ENCODE measurements at places on chromosomes 3 and 15. TPM values are rescaled to one million over a fixed set of nuclear protein-coding genes. Genes with fewer than 3 reads are reported as not detected.

GRCh38 chr3:100044369-100044768 is 69.9 kb downstream of the FILIP1L start:
- ATAC-seq, result peak; percentile 35

Gene SAMMSON
- not detected for total RNA-seq

Gene CHAC1
- total RNA-seq, result 31.8 TPM

Gene GXYLT2
- total RNA-seq, result 2.2 TPM

DNA sequence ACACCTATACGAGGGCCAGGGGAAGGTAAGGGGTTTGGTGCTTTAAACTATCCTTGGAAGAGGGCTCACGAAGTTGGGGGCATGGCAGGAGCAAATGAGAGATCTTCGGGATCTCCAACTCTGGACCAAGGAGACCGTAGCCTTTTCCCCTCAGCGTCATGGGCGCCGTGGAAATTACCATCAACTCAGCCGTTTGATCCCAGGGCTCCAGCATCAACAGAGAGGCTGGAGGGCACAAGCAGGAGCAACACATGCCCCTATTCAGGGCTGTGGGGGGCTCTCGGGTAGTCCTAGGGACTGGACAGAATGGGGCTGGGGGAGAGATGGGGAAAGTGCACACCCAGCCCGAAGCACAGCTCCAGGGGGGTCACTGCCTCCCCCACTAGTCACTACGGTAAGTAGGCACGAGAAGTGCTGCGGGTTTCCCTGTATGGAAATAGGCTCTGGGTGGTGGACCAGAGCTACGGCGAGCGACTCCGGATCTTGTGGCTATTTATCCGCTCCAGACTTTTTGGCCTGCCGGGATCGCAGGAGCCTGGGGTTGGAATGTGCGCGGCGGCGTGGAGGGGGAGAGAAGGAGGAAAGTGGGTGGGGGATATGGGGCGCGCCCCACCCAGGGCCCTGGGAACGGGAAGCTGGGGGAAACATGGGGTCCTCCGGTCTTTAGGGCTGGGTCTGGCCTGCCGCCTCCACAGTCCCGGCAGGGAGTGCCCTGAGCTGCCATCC is 539 bp upstream of the LAMB2 start:
- ATAC-seq, result peak; percentile 64

DNA sequence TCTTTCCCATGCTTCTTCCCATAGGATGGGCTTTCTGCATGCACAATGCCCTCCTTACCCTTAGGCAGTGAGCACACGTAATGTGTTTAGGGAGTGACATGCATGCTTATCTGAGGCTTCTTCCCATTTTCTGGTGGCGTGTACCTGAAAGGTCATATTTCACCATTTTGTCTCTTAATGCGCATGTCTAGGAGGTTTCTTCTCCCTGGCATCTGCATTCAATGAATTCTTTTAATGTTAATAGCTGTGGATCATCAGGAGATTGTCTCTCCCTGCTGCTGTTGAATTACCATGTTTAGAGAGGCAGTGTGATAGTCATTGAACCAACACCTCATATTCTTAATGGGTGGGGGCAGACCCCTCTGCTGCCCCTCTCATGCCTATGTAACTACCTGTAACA is 205.6 kb upstream of the SGO1 start:
- ATAC-seq, result no peak

GRCh38 chr3:62587169-62587568 is 213.8 kb upstream of the FEZF2 start:
- no peak for ATAC-seq

DNA sequence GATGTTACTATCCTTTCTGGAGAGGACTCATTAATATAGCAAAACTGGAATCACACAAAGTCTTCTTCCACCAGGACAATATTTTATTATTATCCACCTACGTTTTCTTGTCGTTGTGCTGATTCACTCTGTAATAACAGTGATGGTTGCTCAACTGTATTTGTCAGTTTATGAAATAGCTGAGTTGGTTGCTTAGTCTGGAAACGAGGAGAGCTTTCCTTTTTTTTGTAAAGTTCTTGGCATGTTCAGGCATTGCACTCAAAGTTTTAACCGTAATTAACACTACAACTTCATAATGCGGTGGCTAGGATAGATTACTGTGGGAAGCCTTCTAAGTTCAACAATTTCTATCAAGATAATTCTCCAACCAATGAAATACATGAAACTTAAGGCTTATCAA is 131.2 kb downstream of the RAP2B start:
- peak; percentile 74 for ATAC-seq

Gene HCLS1
- 5.1 TPM for total RNA-seq

DNA sequence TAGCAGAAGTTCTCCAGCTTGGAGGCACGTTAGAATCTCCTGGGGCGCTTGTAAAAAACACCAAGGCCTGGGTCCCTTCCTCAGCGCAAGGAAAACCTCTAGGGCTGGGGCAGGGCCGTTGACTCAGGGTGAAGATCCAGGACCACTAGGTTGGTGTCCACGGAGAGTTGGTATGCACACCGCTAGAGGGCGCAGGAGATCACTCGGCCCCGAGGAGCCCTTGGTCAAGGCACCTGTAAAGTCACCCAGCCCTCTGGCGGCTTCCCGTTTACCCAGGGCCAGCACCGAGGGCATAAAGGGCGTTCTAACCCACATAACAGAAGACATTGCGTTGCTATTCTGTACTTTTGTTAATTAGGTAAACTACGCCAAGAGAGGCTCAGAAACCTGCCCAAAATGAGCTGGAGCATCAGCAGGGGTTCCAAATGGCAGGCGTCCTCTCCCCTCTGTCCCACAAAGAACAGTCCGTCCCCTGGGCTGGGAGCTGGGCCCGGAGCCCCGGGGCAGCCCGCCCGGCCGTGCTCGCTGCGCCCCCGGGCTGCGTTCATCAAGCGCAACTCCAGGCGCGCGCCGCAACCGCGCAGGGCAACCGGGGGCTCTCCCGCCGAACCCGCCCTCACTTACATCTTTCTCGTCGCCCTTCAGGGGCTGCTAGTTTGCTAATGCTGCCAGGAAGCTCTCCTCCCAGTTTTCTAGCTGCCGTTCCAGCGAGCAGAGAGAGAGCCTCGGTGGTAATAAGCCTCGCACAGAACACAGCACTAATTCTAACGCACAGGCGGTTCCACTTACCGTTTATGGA is 332.1 kb downstream of the ARRDC4 start:
- peak; percentile 58 for ATAC-seq

GRCh38 chr3:65078748-65079147 is 390.9 kb upstream of the ADAMTS9 start:
- no peak for ATAC-seq

GRCh38 chr3:172201136-172201869 is 161.9 kb downstream of the FNDC3B start:
- ATAC-seq, result no peak

GRCh38 chr3:150348500-150348899 is 59.6 kb upstream of the TSC22D2 start:
- ATAC-seq, result peak; percentile 79

DNA sequence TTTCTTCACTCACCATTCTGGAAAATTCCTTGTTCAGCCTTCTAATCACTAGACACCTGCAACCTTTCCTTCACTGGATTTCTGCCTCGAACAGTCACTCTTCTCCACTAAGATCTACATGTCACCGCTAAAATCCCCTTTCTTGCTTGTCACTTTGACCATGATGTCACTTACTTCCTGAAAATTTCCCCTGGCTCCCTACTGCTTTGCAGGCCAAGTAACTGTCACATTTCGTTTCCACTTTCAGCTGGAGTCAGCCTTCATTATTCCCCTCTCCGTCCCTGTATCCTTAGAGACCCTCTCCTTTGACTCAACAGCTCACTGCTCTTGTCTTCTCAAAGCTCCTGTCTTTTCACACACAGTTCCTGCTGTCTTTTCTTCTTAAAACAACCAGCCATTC is 15.9 kb downstream of the CHL1 start:
- ATAC-seq, result no peak

Gene GOLGA6L7
- not detected for total RNA-seq

Gene CLRN1
- total RNA-seq, result not detected

DNA sequence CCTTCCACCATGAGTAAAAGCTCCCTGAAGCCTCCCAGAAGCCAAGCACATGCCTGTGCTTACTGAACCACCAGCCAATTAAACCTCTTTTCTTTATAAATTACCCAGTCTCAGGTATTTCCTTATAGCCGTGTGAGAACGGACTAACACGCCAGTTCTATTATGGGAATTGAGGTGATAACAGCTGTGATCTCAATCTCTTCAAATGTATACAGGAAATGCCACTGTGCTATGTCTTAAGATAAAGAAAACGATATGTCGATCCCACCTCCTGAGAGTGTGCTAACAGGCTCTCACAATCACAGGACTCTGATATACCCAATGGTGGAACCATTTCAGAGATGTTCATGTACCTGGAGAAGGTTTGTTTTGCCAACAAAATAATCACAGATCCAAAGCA is 26.2 kb downstream of the CHSY1 start:
- no peak for ATAC-seq

Gene NOX5
- total RNA-seq, result 0.44 TPM

DNA sequence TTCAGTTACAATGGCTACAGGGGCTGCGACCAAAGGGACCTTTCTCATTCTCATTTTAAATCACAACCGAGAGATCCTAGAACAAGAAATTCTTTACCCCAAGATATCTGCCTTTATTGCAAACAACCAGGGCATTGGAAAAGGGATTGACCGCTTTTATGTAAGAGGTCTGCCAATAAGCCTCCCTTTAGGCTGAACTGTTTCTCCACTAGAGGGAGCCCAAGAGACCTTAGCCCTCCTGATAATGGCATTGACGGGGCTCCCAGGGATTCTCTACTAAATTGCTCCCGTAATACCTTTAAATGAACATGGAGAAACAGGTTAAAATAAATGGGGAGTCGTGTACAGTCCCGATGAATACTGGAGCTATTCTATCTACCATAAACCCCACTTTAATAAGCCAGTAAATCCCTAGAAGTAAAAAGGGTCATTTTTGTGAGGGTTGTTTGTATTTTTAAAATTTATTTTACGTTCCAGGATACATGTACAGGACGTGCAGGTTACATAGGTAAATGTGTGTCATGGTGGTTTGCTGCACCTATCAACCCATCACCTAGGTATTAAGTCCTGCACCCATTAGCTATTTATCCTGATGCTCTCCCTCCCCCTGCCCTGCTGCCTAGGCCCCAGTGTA is 7.5 kb upstream of the IGSF10 start:
- ATAC-seq, result peak; percentile 54

- no peak for ATAC-seq
Observed at GRCh38 chr15:41180206-41180789, 50.3 kb downstream of the EXD1 start.

Gene COL6A5
- 0.16 TPM for total RNA-seq

Gene QARS1
- total RNA-seq, result 252 TPM

Gene MASP1
- 1.6 TPM for total RNA-seq

DNA sequence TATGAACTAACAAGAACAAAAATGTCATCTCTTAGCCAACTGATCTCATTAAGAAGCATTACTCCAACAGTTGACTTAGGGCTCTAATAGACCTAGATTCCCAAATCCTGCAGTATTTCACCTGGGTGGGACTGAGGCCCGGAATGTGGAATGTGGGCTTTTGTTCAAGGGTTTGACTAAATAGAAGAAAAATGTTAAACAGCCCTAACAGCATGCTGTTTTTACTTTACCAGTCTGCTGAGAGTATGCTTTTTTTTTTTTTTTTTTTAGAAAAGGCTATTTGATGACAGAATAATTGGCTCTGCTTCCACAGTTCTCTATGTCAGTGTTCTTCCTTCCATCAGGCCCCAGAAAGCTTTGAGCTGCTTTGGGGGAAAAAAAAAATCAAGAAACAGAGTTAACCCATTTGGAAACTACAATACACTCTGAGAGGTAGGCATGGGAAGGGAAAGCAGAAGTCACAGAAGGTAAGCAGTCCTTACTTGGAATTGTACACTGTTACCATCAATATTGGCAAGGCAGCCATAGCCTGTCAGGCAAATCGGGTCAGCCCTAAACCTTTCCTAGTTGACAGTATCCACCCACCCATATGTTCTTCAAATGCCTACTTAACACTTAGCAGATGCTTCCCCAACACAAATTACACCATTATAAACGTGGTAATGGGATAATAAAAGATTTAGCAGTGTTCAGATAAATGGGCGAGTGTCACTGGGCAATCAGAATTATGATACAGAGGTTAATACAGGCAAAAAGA is 224.2 kb downstream of the CNTN3 start:
- ATAC-seq, result no peak

Gene ZNF385D
- 1.7 TPM for total RNA-seq

DNA sequence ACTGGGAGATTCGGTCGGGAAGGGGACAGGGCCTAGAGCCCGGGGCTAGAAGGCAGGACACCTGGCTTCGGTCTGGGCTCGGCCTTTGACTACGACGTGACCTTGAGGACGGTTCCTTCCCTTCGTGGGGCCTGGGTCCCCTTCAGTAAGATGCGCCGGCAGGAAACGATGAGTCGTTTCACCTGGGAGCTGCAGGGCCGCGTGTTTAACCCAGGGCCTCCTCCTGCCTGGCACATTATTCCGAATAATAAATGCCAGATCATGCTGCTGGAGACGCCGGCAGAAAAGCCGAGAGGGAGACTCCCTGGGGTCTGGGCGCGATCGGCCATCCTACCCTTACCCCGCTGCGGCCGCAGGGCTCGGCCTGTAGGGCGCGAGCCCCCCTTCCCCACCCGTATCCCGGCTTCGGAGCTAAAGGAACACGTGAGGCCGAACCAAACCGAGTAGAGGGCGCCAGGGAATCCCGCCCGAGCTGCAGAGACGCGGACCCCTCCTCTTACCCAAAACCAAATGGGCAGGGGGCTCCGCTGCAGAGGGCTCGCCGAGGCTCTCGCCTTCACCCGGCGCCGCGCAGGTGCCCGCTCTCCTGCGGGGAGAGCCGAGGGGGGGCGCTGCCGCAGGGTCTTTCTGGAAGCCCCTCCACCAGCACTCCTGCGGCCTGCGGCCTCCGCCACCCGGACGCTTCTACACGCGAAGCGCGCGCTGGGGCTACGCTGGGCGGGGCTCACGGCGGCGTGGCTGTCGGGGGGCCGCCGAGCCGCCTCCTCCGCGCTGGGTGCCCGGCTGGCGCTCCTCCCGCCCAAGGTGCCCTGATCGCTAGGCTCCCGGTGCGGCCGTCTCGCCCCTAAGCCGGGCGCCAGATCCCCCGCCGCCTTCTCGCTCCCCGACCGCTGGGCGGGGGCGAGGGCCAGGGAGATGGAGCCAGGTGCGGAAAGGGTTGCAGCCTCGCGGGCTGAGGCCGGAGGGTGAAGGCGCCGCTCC is at the start of gene BDH1:
Gene BDH1 (minus strand): TSS at position 688 of the 981 bp plus-strand sequence. CDS start 9,525 bp downstream, outside the sequence.
- ATAC-seq, result peak; percentile 37

- no peak for ATAC-seq
Observed at GRCh38 chr3:44920081-44920480, 45.7 kb downstream of the TGM4 start.

- ATAC-seq, result no peak
Observed at GRCh38 chr3:4505688-4506558, 12.8 kb downstream of the ITPR1 start.

Measured in esophagus mucosa (tissue), 1 donor.